ENCODE measurements at places on chromosomes 6 and 20. TPM values are rescaled to one million over a fixed set of nuclear protein-coding genes. Genes with fewer than 3 reads are reported as not detected.
A peak's percentile ranks its signal among the peaks of the same experiment; 100 is the strongest.

The SLC35F1 gene
- not detected for polyA plus RNA-seq

The SLPI gene
- not detected for polyA plus RNA-seq

DNA sequence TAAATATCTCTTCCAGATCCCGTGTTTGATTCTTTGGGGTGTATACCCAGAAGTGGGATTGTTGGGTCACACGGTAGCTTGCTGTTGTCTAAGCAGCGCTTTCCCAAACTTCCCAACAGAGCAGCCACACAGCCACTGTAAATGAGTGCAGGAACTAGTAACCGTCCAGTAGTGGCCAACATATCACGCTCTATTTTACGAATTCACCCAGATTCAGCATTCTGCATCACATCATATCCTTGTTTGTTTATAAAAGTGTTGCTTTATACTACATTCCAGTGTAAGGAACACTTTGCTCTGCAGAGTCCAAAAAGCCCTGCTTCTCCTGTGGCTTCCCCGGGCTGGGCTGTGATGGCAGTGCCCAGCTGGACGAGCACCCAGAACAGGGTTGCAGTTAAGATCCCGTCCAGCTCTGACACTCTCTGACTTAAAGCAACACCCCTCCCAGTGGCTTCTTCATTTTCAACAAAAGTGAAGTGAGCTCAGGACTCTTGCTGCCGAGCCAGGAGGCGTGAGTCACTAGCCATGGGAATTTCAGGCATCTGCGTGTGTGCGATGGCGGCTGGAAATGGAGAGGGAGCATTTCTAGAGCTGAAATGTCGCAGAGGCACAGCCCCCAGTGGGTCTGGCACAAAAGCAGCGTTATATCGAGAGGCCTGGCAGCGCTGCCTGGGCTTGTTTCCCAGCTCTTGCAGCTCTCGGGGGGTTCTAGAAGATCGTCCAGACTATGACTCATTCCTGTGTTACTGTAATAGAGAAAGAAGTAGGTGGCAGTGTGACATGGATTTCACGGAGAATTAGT, 216.3 kb upstream of the ECI2 start:
- DNase-seq = peak; percentile 7
- H3K27me3 ChIP-seq = no peaks in the 10 kb centered on the region
- no peaks in the 10 kb centered on the region for H3K36me3 ChIP-seq
- peak overlapping the region; percentile 26 for H3K4me3 ChIP-seq
- peak overlapping the region; percentile 78 for H3K27ac ChIP-seq

GRCh38 chr6:38035478-38035877, 216.0 kb downstream of the ZFAND3 start:
- H3K4me3 ChIP-seq = no peak overlapping the region
- no peak overlapping the region for H3K27ac ChIP-seq
- H3K36me3 ChIP-seq = no peaks in the 10 kb centered on the region
- H3K27me3 ChIP-seq = no peaks in the 10 kb centered on the region

- no peaks in the 10 kb centered on the region for H3K36me3 ChIP-seq
- peaks cover 32% of the 10 kb centered on the region for H3K27me3 ChIP-seq
- no peaks in the 10 kb centered on the region for H3K4me1 ChIP-seq
- DNase-seq = no peak
- H3K4me3 ChIP-seq = no peak overlapping the region
Measured at GRCh38 chr20:22394583-22394982, 189.8 kb downstream of the FOXA2 start.

DNA sequence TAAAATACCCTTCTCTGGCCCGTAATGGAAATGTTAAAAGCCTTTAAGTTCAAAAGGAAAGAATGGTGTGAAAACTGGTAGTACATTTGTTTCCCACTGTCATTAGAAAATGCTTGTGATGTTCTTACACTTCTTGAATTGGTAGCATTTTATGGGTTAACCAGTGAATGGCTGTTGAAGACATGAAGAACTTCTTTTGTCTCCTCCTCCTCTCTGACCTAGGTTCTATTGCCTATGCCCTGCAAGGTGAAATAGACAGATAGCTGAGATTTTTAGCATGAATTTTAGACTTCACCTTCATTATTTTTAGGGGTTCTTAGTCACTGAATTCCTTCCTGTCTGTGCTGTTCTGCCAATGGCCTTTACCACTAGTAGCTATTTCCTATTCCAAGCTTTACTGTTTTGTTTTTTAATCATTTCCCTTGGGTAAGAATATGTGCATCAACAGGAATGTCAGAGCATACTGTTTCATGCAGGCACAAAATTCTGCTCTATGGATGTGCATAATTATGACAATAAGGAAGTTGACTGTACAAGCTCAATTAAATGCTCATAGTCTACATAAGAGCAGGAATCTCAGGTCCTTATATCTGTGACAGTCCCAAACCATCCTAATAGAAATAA, 4.9 kb downstream of the TNFAIP3 start:
- no peak for DNase-seq
- H3K36me3 ChIP-seq = no peaks in the 10 kb centered on the region
- H3K27me3 ChIP-seq = no peaks in the 10 kb centered on the region
- H3K4me1 ChIP-seq = no peaks in the 10 kb centered on the region
- H3K4me3 ChIP-seq = no peak overlapping the region

- no peak for DNase-seq
- H3K4me1 ChIP-seq = no peaks in the 10 kb centered on the region
- H3K4me3 ChIP-seq = no peak overlapping the region
Measured at GRCh38 chr6:35310265-35310831, 12.7 kb downstream of the DEF6 start.

- no peaks in the 10 kb centered on the region for H3K27me3 ChIP-seq
- no peak overlapping the region for H3K4me3 ChIP-seq
- no peak for DNase-seq
- H3K4me1 ChIP-seq = no peaks in the 10 kb centered on the region
- no peak overlapping the region for H3K27ac ChIP-seq
Measured at GRCh38 chr6:159311618-159312017, 142.4 kb downstream of the FNDC1 start.

DNA sequence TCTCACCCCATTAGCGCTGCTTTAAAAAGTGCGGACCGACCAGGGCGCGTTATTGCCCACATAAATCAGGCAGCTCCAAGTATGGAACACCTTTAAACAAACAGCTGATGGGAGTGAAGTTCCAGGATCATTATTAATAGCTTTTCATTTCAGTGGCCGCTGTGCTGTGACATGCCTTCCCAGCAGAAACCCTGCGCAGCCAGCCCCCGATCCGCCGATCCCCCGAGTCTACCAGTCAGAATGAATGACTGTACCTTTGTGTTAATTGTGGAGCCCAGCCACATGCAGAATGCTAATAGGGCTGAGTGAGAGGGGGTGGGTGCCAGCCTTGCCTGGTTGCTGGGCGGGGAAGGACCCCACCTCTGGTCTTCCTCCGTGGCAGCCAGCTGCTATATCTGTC, 21.9 kb downstream of the CDH22 start:
- H3K4me3 ChIP-seq = no peak overlapping the region
- H3K4me1 ChIP-seq = no peaks in the 10 kb centered on the region
- no peak overlapping the region for H3K27ac ChIP-seq
- H3K36me3 ChIP-seq = no peaks in the 10 kb centered on the region

- no peak overlapping the region for H3K27ac ChIP-seq
- DNase-seq = no peak
- H3K4me3 ChIP-seq = no peak overlapping the region
- H3K36me3 ChIP-seq = peaks cover 9% of the 10 kb centered on the region
Measured at GRCh38 chr20:37983286-37983685, 50.0 kb downstream of the TTI1 start.

DNA sequence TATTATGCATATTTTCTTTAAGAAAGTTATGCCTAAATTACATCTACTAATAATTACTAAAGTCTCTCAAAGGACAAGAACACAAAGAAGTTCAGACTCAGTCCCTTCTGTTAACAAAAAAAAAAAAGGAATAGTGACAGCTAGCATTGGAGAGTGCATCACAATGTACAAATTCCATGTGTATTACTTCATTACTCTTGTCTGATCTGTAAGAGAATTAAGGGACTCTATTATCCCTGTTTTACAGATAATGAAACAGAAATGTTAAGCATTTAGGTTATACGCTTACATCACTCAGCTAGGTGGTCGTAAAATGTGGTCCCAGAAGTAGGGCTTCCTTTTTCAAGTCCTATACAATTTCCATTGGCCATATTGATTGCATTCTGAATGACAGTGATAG, 17.2 kb upstream of the VNN1 start:
- peaks cover 6% of the 10 kb centered on the region for H3K27me3 ChIP-seq
- no peak for DNase-seq
- H3K4me3 ChIP-seq = no peak overlapping the region
- no peak overlapping the region for H3K27ac ChIP-seq
- H3K4me1 ChIP-seq = no peaks in the 10 kb centered on the region
- no peaks in the 10 kb centered on the region for H3K36me3 ChIP-seq

- no peak overlapping the region for H3K4me3 ChIP-seq
- DNase-seq = no peak
- H3K27ac ChIP-seq = peak overlapping the region; percentile 45
- peaks cover 7% of the 10 kb centered on the region for H3K27me3 ChIP-seq
- H3K4me1 ChIP-seq = peaks cover 11% of the 10 kb centered on the region
- H3K36me3 ChIP-seq = no peaks in the 10 kb centered on the region
Measured at GRCh38 chr20:37265152-37265551, 3.5 kb upstream of the GHRH start.

GRCh38 chr6:10307476-10307875, 107.4 kb downstream of the TFAP2A start:
- H3K4me1 ChIP-seq = no peaks in the 10 kb centered on the region
- H3K27me3 ChIP-seq = peaks cover 33% of the 10 kb centered on the region
- DNase-seq = no peak
- no peak overlapping the region for H3K4me3 ChIP-seq
- no peaks in the 10 kb centered on the region for H3K36me3 ChIP-seq
- no peak overlapping the region for H3K27ac ChIP-seq

- H3K27ac ChIP-seq = no peak overlapping the region
- no peaks in the 10 kb centered on the region for H3K36me3 ChIP-seq
- no peak overlapping the region for H3K4me3 ChIP-seq
- no peak for DNase-seq
- peaks cover 2% of the 10 kb centered on the region for H3K4me1 ChIP-seq
- H3K27me3 ChIP-seq = no peaks in the 10 kb centered on the region
Measured at GRCh38 chr6:143598466-143599080, 79.2 kb upstream of the PHACTR2 start.

DNA sequence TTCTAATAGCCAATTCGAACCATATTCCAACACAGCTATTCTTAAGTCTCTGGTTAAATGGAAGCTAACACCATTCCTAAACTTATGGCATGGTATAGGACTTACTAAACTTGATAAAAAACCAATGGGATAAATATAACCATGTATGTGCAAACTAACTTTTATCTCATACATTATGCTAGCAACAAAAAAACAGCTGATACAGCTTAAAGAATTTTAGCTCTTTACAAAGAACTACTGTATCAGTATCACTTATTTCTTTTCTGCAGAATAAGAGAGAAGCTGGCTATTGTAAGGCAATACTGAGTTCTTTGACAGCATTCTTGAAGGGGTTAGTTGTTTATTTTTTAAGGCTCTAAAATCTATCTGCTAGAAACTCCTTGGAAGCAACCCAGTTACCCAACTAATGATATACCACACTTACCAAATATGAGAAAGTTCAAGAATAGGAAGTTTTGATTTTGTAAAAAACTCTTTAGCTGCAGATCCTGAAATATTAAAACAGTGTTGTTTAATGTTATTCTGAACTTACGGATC, 44.9 kb downstream of the REPS1 start:
- H3K27me3 ChIP-seq = no peaks in the 10 kb centered on the region
- H3K36me3 ChIP-seq = peaks cover 24% of the 10 kb centered on the region
- DNase-seq = no peak
- H3K4me1 ChIP-seq = no peaks in the 10 kb centered on the region
- H3K4me3 ChIP-seq = no peak overlapping the region

Measured in SK-N-SH (cell line).